ENCODE measurements at places on chromosomes 12 and 14.

DNA sequence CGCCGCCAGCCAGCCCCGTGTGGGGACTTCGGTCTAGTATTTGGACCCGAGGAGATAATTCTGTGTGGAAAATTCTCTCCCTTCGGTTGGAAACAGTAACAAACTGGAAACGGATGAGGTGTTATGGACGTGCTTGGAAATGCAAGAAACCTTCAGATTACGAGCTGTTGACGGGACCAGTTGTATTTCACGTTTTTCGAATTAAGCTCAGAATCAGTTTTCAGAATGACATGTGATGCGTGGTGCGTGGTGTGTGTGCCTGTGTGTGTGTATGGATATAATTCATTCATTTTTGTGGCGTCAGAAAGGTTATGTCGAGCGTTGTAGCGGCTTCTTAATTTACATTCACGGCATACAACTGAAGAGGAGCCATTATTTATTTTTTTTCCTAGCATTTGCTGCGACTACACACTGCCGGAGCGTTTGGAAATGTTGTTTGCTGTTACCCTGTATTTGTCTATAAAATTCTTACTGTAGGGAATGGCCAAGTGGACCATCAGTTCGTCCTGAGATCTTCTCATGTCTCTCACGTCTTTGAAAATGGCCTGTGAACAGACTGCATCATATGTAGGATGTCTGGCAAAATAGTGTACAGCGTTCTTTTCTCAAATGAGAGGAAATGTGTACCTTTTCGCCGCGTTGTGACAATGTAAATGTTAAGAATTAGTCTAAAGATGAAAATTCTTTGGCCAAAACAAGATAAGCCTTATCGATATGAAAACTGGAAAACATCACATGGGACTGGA lies 1.3 kb downstream of the TRAF3 start:
- DNase-seq, result no peak

- no peak for DNase-seq
Observed at GRCh38 chr12:94948232-94948810, 55.2 kb downstream of the NDUFA12 start.

- no peak for DNase-seq
Observed at GRCh38 chr12:53221203-53222080, 10.6 kb downstream of the RARG start.

- no peak for DNase-seq
Observed at GRCh38 chr12:114399664-114400211, 6.2 kb downstream of the TBX5 start.

Data from activated CD8-positive, alpha-beta memory T cell treated with anti-CD3 and anti-CD28 coated beads for 1 hour (primary cell).